Natural killer cell treated with Interleukin-12 subunit alpha and Interleukin-12 subunit beta and Interleukin-15 and Interleukin-18, amount 100 ng/mL, for 72 hours (primary cell): ENCODE measurements at places on chromosomes 7 and 10. TPM values are rescaled to one million over a fixed set of nuclear protein-coding genes. Genes with fewer than 3 reads are reported as not detected.

ADRA2A gene
- total RNA-seq: not detected

GRK5 gene
- total RNA-seq: 16.2 TPM

ATE1 gene
- 32.6 TPM for total RNA-seq

FOXP2 gene
- total RNA-seq: not detected

CYP2C18 gene
- total RNA-seq: not detected

MGAM2 gene
- total RNA-seq: not detected

DNA sequence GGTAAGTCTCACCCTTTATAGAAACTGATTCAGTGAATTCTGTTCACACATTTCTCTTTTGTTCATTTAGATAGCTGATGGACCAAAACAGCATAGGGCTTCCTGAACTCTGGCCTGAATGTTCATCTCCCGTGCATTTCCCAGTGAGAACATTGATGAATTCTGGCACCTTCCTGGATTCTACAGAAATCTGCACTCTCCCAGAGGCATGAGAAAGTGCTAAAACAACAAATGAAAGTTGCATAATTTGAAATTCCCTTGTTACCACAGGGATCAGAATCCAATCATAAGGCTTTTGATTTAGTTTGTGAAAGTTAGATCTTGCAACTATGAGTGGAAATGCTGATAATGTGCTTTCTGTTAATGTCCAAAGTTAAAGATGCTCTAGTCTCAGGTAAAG is 29.7 kb upstream of the SCIN start:
- no peaks in the 10 kb centered on the region for H3K4me1 ChIP-seq
- no peak for DNase-seq
- no peaks in the 10 kb centered on the region for H3K36me3 ChIP-seq
- no peak overlapping the region for H3K27ac ChIP-seq
- peaks cover 9% of the 10 kb centered on the region for H3K27me3 ChIP-seq
- no peak overlapping the region for H3K4me3 ChIP-seq

DNA sequence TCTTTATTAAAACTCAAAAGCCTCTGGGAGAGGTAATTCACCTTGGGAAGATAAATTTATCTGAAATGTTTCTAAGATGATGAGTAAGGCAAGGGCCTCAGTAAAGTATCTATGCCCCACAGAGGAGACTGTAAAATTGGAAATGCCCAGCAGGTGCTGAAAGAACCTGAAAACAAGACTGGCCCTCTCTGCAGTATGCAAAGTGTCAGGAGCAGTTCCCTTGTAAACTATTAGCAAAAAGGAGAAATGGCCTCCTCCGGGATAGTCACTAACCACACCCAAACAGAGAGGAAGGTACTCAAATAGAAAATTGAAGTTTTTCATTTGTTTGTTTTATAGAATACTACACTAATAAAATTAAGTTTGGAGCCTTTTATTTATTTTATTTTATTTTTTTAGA is 81.2 kb downstream of the FZD1 start:
- H3K4me1 ChIP-seq: no peaks in the 10 kb centered on the region
- no peak overlapping the region for H3K27ac ChIP-seq
- no peaks in the 10 kb centered on the region for H3K36me3 ChIP-seq
- no peak overlapping the region for H3K4me3 ChIP-seq
- H3K27me3 ChIP-seq: no peaks in the 10 kb centered on the region
- no peak for DNase-seq

DNA sequence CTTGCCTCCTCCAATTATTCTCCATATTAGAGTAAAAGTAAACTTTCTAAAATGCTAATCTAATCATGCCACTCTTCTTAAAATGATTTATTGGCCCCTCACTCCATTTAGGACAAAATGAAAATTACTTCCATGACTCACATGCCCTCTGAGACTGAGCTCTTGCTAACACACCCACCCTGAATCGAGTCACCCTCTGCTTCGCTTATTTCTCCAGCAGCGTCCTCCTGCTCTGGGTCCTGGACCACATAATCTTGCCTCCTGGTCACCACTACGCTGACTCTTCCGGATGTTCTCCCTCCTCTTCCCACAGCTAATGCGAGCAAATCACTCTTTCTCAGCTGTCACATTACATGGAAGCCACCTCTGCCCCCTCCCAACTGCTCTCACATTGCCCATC is 384.0 kb upstream of the FZD8 start:
- no peaks in the 10 kb centered on the region for H3K4me1 ChIP-seq
- no peaks in the 10 kb centered on the region for H3K36me3 ChIP-seq
- no peak overlapping the region for H3K27ac ChIP-seq
- no peaks in the 10 kb centered on the region for H3K27me3 ChIP-seq

- no peak overlapping the region for H3K4me3 ChIP-seq
- no peaks in the 10 kb centered on the region for H3K27me3 ChIP-seq
- peak; percentile 25 for DNase-seq
- H3K4me1 ChIP-seq: peaks cover 13% of the 10 kb centered on the region
These were observed 124.3 kb downstream of the CUX1 start for GRCh38 chr7:101941481-101942383.

GRCh38 chr7:135231686-135232085 is 2.0 kb upstream of the STRA8 start:
- H3K27ac ChIP-seq: no peak overlapping the region
- H3K4me1 ChIP-seq: no peaks in the 10 kb centered on the region
- no peaks in the 10 kb centered on the region for H3K36me3 ChIP-seq
- H3K4me3 ChIP-seq: no peak overlapping the region

- H3K27ac ChIP-seq: no peak overlapping the region
- peaks cover 4% of the 10 kb centered on the region for H3K4me1 ChIP-seq
- no peak overlapping the region for H3K4me3 ChIP-seq
These were observed 904.1 kb downstream of the KCNMA1 start for GRCh38 chr10:76733441-76733936.

GRCh38 chr7:124764847-124765400 is 668 bp downstream of the GPR37 start:
- H3K4me3 ChIP-seq: peak overlapping the region; percentile 48
- H3K36me3 ChIP-seq: no peaks in the 10 kb centered on the region
- DNase-seq: no peak
- peaks cover 41% of the 10 kb centered on the region for H3K27me3 ChIP-seq
- peaks cover 11% of the 10 kb centered on the region for H3K4me1 ChIP-seq
- no peak overlapping the region for H3K27ac ChIP-seq

DNA sequence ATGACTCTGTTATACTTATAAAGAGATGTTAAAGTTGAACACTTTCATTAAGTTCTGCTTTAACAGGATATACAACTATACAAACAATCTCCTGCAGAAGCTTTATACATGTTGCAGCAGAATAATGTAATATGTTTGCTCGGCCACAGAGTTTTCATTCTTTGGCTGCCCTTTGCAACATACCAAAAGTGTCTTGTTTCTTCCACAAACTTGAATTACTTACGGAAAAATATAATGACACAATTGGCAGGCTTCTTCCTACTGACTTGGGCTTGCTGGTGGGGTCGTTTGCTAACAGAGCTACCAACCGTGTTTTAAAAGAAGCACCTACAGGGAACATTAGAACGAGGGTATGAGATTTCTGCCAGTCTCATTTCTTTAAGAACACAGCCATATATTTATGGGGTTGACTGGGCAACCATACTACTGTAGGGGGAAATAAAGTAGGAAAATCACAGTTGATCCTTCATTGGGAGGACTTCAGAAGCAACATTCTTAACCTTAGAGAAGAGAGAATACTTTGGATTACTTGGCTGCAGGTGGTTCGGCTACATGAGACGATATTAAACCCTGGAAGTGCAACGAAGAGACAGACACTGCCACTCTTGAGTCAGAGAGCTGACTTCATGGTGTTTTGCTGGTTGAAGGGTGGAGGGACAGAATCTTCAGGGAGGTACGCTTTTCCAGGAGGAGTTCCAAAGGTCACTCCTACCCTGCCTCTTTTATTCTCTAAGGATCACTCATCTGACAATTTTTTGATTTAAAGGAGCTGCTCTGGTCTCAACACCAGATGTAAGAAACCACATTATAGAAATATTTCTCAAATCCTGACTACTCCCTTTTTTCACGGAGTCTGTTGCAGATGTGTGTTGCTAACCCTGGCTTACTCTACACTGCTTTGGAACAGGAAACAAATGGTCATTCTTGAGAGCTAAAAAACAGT is 123.9 kb downstream of the SEMA3C start:
- H3K27ac ChIP-seq: no peak overlapping the region
- H3K4me1 ChIP-seq: no peaks in the 10 kb centered on the region
- no peak for DNase-seq
- no peaks in the 10 kb centered on the region for H3K27me3 ChIP-seq

- H3K4me1 ChIP-seq: no peaks in the 10 kb centered on the region
- H3K27me3 ChIP-seq: no peaks in the 10 kb centered on the region
- DNase-seq: no peak
- no peak overlapping the region for H3K4me3 ChIP-seq
These were observed 28.4 kb downstream of the DNAJC9 start for GRCh38 chr10:73218431-73219191.

DNA sequence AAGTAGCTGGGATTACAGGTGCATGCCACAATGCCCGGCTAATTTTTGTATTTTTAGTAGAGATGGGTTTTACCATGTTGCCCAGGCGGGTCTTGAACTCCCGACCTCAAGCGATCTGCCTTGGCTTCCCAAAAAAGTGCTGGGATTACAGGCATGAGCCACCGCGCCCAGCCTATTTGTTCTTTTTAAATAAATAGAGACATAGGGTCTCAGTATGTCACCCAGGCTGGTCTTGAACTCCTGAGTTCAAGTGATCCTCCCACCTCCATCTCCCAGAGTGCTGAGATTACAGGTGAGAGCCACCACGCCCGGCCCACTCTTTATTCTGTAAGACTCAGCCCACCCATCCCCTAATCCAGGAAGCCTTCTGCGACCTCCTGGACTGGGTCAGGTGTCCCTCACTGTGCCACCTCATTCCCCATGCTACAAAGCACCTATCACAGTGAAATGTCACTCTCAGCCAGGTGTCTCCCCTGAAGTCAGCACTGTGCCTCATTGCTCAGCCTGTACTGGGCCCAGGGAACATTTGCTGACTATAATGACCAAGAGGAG is 2.8 kb downstream of the TMEM120A start:
- H3K27ac ChIP-seq: no peak overlapping the region
- peak; percentile 32 for DNase-seq
- no peaks in the 10 kb centered on the region for H3K27me3 ChIP-seq
- no peak overlapping the region for H3K4me3 ChIP-seq

DNA sequence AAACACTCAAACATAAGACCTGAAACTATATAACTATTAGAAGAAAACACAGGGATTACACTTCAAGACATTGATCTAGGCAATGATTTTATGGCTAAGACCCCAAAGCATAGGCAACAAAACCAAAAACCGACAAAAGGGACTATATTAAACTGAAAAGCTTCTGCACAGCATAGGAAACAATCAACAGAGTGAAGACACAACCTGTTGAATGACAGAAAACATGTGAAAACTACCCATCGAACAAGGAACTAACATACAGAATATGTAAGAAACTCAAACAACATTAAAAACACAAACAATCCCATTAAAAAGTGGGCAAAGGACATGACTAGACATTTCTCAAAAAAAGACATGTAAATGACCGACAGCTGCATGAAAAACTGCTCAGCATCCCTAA is 109.0 kb downstream of the ALOX5 start:
- H3K27ac ChIP-seq: no peak overlapping the region
- H3K4me1 ChIP-seq: no peaks in the 10 kb centered on the region
- no peak overlapping the region for H3K4me3 ChIP-seq
- H3K36me3 ChIP-seq: peaks cover 30% of the 10 kb centered on the region
- no peaks in the 10 kb centered on the region for H3K27me3 ChIP-seq

GRCh38 chr7:45662540-45663166 is 88.5 kb downstream of the ADCY1 start:
- no peaks in the 10 kb centered on the region for H3K4me1 ChIP-seq
- no peak overlapping the region for H3K27ac ChIP-seq
- no peaks in the 10 kb centered on the region for H3K36me3 ChIP-seq
- no peak overlapping the region for H3K4me3 ChIP-seq
- peaks cover 3% of the 10 kb centered on the region for H3K27me3 ChIP-seq

DNA sequence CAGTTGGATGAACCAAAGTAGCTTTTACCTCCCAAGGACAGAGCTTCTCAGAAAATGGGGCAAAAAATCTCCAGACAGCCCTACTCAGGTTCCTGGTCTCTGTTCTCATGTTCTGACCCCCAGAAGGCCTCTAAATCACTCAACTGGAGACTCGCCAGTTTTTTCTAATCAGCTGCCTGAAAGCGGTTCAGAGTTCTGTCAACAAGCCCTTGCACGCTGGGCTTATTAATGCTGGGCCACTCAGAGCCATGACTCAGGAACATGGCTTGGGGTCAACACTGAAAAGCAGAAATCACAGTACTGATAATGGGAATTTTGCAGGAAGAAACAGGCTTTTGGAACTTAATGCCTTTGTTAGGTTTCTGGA is 15.3 kb downstream of the ECHDC3 start:
- H3K36me3 ChIP-seq: no peaks in the 10 kb centered on the region
- H3K4me1 ChIP-seq: peaks cover 8% of the 10 kb centered on the region
- H3K27me3 ChIP-seq: peaks cover 7% of the 10 kb centered on the region
- no peak overlapping the region for H3K4me3 ChIP-seq
- H3K27ac ChIP-seq: no peak overlapping the region
